ENCODE measurements at places on chromosomes 2 and 18.
A peak's percentile ranks its signal among the peaks of the same experiment; 100 is the strongest.

- no peak for DNase-seq
Measured at GRCh38 chr2:54503192-54503591, 47.1 kb downstream of the SPTBN1 start.

DNA sequence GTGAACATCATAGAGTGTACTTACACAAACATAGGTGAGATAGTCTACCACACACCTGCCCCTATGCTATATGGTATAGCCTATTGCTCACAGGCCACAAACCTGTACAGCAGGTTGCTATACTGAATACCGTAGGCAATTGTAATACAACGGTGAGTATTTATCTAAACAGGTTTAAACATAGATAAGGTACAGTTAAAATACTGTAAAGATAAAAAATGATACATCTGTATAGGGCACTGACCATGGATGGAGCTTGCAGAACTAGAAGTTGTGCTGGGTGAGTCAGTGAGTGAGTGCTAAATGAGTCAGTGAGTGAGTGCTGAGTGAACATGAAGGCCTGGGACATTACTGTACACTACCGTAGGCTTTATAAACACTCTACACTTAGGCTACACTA, 267.0 kb upstream of the HS6ST1 start:
- DNase-seq, result peak; percentile 83

DNA sequence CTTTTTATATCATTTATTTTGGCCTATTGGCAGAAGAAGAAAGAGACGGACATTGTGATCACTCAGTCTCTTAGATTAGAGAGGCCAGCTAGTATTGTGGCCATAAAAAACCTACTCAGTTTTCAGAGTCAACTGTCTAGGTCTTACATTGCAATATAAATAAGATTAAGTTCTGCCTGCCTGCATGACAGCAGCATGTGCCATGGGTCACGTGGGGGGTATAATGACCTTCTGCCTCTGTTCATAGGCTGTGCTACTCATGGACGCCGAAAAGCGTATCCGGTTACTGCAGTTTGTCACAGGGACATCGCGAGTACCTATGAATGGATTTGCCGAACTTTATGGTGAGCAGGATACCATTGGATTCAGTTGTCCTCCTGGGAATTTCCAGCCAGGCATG, 238.5 kb downstream of the ALPK2 start:
- DNase-seq, result no peak

DNA sequence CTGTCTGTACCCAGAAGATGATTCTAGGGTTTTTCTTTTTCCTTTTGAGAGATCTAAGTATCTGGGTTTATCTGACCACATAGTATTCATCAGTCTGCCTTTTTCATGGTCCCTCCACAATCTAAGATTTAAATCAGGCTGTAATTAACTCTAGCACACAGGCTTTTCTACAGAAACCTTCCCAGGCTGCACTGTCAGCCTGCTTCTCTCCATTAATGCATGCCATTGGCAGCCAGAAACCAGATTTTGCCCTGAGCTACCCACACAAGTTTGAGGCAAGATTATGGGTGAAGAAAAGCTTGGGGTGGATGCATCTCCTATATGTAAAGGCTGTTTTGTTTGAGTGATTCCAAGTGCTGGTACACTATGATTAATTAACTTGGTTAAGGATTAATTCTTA, 45.7 kb upstream of the EML4 start:
- DNase-seq, result no peak

GRCh38 chr2:60882971-60883753, 1.8 kb downstream of the REL start:
- DNase-seq, result no peak

Data from astrocyte (in vitro differentiated cells and primary cell).